ENCODE measurements at places on chromosomes 1 and 21. TPM values are rescaled to one million over a fixed set of nuclear protein-coding genes. Genes with fewer than 3 reads are reported as not detected.

RUNX1 gene
- 99.1 TPM for total RNA-seq

- DNase-seq = no peak
Observed at GRCh38 chr1:70992521-70992920, 55.1 kb downstream of the PTGER3 start.

GRCh38 chr1:26858891-26859640 is 3.9 kb upstream of the SFN start:
- DNase-seq = no peak

DNA sequence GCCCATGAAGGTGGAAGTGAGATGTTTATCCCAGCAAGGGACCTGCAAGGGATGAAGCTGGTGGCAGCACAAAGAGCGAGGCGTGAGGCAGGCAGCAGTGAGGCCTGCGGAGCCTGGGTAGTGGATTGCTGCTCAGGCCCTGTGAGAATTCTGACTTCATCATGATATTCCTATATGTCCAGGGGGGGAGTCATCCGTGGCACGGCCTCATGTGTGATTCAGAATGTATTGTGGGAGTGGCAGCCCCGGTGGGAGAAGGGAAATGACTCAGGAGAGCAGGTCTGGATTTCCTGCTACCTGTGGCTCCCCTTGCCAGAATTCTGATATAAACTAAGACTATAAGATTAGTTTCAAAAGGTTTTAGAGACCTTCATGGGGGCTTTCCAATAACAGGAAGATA is 240.9 kb downstream of the CAMTA1 start:
- DNase-seq = no peak

GRCh38 chr1:232393010-232393409 is 236.9 kb downstream of the SIPA1L2 start:
- no peak for DNase-seq

DNA sequence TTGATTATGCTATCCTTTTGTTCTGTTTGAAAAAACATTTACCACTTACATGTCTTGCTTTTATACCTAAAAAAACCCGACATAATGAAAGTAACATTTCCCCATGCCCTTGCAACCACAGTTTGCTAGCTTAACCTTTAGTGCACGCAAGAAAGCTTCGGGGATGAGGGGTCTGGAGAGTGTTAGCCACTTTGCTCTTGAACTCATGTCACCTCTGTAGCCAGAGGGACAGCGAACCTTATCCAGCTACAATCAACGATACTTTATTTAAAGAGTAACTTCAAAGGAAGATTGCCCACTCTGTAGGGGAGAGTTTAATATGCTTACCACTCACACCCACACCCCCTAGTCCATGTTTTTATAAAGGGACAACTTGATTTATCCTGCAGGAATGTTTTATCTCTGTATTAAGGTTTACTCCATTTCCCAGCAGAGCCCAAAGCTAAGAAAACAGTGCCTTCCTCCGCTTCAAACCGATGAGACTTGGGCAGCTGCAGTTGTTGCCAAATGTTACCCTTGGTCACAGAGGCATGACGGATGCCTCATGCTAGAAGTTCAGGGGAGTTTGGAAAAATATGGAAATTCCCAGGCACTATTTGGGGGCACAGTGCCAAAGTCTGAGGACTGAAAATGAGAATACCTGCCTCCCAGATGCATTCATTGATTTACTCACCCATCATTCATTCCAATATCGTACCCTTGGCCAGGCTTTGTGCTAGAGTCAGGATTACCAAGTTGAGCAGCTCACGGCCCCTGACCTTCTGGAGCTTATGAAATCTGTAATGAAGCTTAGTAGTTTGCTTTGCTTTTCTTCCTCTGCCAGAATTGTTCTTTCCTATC is 61.4 kb upstream of the VCAM1 start:
- no peak for DNase-seq

All from naive thymus-derived CD4-positive, alpha-beta T cell (primary cell).